NCI-H748 treated with DMSO at 0.1 percent for 48 hours (cell line): ENCODE measurements at places on chromosomes 12 and 14.

GRCh38 chr12:106227641-106228319 is 20.0 kb downstream of the CKAP4 start:
- no peak for DNase-seq

DNA sequence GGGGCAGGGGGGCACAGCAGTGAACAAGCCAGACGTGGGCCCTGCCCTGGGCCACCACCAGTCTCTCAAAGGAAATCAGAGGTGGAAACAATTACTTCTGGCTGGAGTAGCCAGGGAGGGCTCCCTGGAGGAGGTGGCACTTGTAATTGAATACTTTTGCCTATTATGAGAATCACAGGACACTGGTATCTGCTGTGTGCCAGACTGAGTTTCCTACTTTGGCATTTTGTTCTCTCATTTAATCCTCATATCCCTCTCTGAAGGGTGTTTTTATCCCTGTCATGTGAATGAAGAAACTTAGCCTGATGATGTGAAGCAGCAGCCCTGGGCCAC is 7.2 kb downstream of the FAM222A start:
- DNase-seq, result no peak

DNA sequence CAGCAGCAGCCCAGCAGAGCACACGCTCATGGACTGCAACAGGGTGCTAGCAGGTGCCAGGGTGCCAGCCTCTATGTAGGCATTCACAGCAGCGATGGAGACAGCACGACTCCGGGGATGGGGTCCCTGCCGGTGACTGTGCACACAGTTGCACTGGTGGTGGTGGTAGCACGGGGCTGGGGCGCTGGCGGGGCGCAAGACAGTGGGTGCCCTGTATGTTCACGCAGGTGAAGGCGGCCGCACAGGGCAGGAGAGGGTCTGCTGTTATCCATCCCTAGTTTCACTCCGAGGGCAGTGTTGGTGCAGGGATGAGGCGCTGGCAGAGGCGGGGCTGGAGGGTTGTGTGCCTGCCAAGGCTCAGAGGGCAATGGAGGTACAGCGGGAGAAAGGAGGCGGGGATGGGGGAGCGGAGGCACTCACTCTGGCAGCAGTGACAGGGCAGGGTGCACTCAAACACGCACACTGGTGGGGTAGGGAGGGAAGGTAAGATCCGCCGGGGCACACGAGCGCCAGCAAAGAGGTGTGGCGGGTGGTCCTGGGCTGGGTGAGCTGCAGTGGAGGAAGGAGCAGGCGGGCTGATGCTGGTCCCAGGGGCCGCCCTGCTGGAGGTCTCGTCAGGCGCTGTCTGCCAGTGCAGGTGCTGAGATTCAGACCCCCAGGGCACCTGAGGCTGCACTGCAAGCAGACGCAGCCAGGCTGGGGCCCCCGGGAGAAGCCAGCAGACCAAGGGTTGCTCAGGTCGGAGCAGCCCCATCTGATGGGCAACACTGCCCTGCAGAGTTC is 76.7 kb downstream of the GALC start:
- no peak for DNase-seq

- DNase-seq, result no peak
Observed at GRCh38 chr12:122979001-122979907, 1.2 kb upstream of the ARL6IP4 start.

- DNase-seq, result no peak
Observed at GRCh38 chr12:120438495-120439198, 734 bp downstream of the COX6A1 start.
